ENCODE measurements at places on chromosomes 4 and X.

DNA sequence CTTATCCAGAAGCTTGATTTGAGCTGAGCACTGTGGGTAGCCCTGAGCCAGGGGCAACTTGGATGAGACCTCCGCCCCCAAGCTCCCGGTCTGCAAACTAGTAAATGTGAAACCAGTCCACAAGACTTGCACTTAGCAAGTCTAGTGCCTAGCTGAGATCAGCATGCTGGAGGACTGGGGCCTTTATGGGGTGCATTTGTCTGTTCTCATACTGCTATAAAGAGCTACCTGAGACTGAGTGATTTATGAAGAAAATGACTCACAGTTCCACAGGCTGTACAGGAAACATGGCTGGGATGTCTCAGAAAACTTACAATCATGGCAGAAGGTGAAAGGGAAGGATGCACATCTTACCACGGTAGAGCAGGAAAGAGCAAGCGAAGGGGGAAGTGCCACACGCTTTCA is 42.1 kb upstream of the HOPX start:
- peak; percentile 66 for DNase-seq

DNA sequence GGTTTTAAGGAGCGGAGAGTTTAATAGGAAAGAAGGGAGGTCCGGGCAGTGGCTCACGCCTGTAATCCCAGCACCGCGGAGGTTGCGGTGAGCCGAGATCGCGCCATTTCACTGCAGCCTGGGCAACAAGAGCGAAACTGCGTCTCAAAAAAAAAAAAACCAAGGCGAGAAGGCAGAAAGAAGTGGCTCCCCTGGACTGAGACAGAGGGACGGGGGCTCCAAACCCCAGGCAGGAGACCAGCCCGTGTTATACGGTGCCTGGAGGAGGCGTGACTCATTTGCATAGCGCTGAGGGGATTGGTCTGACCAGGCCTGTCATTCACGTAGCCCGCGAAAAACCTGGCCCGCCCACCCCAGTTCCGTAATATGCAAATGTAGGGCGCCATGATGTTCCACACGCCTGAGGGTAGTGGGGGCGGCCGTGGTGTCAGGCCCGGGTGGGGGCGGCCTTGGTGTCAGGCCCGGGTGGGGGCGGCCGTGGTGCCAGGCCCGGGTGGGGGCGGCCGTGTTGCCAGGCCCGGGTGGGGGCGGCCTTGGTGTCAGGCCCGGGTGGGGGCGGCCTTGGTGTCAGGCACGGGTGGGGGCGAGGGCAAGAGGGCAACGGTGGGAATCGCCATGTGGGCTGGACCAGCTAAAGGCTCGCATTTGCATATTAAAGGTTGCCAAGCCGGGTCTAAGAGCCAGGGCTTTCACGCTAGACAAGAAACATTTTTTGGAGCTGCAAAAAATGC is 2.1 kb downstream of the PLCXD1 start:
- peak; percentile 91 for DNase-seq

DNA sequence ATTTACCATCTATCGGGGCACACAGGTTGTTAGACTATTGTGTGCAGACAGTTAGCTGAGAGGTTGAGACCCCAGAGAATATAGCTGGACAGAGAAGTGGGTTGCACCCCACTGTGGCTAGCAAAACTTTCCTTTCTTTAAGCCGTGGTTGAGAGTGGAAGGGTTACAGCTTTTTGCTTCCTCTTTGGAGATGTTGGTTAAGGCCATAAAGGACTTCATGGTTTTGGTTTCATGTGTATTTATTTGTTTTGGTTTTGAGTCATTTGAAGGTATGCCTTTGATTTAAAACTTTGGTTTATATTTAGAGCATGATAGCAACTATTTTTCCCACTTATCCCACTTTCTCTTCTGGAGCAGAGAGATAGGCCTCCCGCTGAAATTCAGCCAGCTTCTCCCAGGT is 274.3 kb upstream of the IL1RAPL1 start:
- DNase-seq: no peak

- no peak for DNase-seq
These were observed 1113.1 kb downstream of the FAT4 start for GRCh38 chr4:126427853-126428252.

DNA sequence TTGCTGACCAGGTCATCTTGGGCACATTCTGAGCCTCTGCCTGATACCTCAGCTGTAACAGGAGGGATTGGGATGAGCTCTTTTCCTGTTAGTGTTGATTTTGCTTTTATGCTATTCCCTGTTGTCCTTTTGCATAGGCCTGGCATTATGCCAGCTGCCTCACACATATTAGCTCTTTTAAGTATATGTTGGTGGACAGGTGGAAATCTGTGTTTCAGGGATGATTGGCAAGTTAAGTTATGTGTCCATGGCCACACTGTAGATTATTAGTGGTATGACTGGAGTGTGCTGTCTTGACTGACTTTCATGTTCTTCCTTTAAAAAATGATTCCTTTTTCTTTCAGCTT is 28.9 kb downstream of the NSD2 start:
- no peak for DNase-seq

- DNase-seq: no peak
These were observed 883 bp upstream of the PPM1K start for GRCh38 chr4:88285235-88285653.

DNA sequence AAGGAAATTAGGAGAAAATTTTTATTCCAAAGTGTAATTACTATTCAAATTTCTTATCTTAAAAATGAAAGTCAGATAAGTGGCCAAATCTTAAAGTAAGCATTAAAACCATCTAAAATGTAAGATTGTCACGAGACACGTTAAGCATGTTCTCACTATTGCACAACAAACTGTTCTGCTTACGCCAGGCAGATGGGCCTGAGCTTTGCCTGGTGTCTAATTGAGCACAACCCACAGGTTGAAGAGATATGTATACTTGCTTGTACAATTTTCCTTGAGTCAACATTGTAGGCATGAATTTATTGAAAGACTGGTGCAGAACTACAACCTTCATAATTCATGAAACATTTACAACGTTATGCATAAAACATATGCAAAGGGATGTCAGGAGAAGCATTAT is 3.9 kb downstream of the RNF128 start:
- DNase-seq: no peak

DNA sequence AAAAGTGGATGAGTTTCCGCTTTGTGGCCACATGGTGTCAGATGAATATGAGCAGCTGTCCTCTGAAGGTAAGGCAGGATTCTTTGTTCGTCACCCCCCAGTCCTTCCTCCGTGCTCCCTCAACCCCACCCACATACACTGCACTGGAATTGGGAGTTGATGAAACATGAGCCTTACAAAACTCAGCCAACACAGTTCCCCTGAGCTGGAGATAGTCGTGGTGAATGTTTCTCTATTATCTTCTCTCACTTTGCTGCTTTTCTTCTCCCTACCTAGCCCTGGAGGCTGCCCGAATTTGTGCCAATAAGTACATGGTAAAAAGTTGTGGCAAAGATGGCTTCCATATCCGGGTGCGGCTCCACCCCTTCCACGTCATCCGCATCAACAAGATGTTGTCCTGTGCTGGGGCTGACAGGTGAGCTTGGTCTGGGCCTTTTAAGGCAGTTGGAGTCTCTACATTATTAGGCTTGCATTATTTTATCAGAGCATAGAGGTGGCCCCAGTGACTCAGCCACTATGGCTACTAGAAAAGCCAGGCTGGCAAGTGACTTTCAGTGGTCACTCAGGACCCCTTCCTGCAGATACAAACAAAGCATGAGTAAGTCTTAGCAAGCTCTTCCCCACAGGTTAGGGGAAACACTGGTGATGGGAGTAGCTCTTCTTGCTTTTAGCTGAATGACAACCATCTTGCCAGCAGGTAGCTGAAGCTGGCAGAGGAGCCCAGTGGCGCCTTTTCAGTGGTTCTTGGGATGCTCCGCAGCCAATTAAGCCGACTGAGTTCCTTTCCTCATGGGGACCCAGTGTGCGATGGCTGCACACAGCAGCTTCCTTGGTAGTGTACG is 1.6 kb downstream of the RPL10 start:
- no peak for DNase-seq

- no peak for DNase-seq
These were observed 243.4 kb upstream of the GRID2 start for GRCh38 chr4:92060333-92060732.

DNA sequence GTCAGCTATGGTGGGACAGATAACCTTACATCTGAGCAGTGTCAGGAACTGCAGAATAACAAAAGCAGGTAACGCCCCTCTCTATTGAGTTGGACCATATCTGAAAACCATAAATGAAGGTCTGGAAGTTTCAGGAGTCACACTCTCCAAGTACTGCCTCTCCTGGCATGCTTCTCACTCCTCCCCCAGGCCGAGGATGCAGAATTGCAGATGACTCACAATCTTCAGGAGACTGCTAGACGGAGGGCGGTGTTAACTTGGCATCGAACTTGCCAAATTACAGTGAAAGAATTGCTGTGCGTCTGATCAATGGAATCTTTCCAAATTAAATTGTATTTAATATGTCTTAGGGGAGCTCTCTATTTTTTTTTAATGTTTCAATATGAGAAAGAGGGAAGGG is 67.1 kb upstream of the TRIM2 start:
- DNase-seq: peak; percentile 88

- DNase-seq: no peak
These were observed 47.8 kb upstream of the DDX53 start for GRCh38 chrX:22952010-22952409.

- DNase-seq: no peak
These were observed 5.4 kb upstream of the CNGA2 start for GRCh38 chrX:151729056-151729725.

GRCh38 chr4:13202701-13203100 is 281.4 kb downstream of the RAB28 start:
- no peak for DNase-seq

DNA sequence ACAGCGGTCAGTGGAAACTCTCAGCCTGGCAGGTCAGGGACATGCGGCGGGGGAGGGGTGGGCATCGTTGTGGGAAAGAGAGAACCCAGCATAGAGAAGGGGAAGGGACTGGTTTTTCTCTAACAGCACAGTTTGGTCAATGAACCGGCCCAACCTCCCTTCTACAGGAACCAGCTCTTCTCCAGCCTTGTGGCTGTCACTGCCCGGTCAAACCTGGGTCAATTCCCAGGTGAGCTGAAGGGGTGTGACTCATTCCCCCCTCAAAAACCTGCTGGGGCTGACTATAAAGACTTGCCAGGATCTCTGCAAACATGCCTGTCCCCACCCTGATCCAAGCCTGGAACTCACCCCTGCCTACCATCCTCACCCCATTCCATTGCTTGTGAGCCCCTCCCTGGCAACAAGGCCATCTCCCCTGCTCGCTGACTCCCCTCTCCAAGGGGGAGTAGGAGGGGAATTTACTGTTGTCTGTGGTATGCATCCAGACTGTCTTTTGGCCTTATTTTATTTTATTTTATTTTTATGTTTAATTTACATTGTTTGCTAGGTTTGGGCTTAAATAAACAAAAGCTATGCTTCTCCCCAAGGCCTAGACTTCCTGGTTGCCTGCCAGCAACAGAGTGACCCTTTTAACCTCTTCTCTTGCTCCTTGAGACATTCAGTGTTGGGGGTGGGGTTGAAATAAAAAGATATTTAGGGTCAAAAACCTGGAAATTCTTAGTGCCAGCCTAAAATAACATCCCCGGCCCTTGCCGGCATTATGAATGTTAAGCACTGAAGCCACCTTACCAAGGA is 49.6 kb downstream of the TSC22D3 start:
- DNase-seq: peak; percentile 33

- no peak for DNase-seq
These were observed 3.8 kb downstream of the MSN start for GRCh38 chrX:65671286-65671685.

- DNase-seq: no peak
These were observed 4.4 kb downstream of the SOX3 start for GRCh38 chrX:140500441-140500840.

DNA sequence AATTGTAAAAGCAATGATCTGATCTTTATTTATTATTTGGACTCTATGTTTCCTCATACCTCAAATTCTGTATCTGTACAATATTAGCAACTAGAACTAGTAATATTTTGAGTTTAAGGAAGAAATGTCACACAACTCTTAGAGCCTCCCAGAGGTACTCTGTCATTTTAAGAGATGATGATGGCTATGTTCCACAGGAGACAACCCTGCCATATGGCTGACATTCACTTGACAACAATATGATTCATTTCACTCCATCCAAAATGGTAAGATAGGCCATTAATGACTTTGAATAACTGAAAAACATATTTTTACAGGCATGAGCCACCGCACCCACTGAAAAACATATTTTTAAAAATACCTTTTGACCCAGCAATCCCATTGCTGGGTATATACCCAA is 190.3 kb downstream of the MAML3 start:
- no peak for DNase-seq

DNA sequence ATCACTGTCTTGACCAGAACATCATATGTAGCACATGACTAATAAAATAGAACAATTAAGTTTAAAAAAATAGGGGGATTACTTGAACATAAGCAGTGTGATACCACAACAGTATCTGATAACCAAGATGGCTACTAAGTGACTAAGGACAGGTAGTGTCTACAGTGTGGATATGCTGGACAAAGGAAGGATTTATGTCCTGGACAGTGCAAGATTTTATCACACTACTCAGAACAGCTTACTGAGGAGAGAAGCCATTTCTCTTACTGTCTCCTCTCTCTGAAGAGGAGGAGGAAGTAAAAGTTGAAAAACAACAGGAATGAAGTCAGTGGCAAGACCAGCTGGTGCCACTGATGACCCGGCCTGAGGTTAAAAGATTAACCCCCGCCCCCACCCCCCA is 4.0 kb upstream of the SLC10A7 start:
- DNase-seq: no peak

DNA sequence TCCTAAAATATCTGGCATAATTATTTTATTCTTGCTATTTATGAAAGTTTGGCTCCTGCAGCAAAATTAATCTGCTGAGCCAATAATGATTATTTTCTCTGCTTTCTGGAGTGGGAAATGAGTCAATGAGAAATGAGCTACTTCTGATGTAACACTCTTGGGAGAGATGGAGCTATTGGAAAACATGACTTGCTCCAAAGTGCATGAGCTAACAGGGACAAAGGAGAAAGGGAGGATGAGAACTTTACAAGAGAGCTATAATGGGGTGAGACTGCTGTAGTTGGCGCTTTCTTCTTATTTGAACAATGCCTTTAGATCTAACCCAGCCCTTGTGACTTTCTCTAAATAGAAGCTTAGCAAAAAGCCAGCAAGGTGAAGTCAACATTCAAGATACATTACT is 615.1 kb downstream of the ANKRD50 start:
- DNase-seq: no peak

GRCh38 chr4:3407930-3408792 is 33.6 kb upstream of the HGFAC start:
- peak; percentile 45 for DNase-seq

DNA sequence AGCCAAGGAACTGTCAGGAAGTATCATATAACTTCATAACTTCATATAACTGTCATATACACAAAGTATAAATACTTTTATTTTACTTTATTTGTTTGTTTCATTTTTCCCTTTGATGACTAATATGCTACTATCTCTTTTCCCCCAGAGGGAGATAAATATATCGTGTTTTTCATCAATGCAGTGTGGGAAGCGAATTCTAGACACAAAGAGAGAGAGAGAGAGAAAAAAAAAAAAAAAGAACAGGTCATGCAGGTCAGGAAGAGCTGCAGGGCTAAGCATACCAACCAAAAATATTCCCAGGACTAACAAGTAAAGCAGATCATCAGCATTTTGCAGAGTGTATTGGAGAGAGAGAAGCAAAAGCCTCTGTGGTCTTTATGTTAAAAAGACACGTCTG is 1849.2 kb downstream of the STIM2 start:
- peak; percentile 1 for DNase-seq
